ENCODE measurements at places on chromosomes 1 and 21. TPM values are rescaled to one million over a fixed set of nuclear protein-coding genes. Genes with fewer than 3 reads are reported as not detected.

Gene TMEM52
- total RNA-seq: 0.33 TPM

Gene SLC9A1
- 17.8 TPM for total RNA-seq

Gene TNFSF18
- total RNA-seq: not detected

Gene C1QB
- total RNA-seq: not detected

Gene LDLRAD1
- total RNA-seq: not detected

Gene OR6N1
- total RNA-seq: not detected

Gene PGLYRP3
- total RNA-seq: not detected

Gene PLCH2
- total RNA-seq: 10.3 TPM

Gene RSPH1
- total RNA-seq: 0.38 TPM

Gene PLPPR4
- total RNA-seq: not detected

- no peak overlapping the region for H3K27ac ChIP-seq
- H3K4me3 ChIP-seq: no peak overlapping the region
- peaks cover 12% of the 10 kb centered on the region for H3K4me1 ChIP-seq
- no peaks in the 10 kb centered on the region for H3K27me3 ChIP-seq
These were observed 103.3 kb downstream of the CYYR1 start for GRCh38 chr21:26469789-26470188.

DNA sequence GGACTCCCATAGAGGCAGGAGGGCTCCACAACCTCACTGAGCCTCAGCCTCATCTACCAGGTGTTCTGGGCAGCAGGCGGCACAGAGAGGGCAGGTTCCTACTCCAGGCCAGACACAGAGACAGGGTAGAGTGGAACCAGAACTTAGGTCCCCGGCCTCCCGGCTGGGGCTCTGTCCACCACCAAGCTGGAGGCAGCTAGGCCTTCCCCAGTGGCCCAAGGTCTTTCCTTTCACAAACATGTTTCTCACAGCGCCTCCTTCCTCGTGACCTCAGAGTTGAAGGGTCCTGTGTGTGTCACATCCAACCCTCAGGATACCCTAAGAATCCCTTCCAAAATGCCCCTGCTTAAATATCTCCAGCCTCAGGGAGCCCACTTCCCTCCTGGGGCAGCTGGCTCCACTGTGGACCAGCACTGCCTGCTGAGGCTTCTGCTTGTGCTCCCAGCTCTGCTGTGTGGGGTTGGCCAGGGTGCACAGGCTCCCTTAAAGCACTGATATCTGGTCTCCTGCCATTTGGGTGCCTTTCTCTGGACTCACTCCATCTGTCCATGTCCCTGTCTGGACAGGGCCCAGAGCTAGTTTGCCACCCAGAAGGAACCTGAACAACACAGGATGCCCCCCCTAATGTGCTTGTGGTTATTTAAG is 33.2 kb upstream of the MAGOH start:
- H3K27me3 ChIP-seq: no peaks in the 10 kb centered on the region
- H3K27ac ChIP-seq: no peak overlapping the region
- peaks cover 36% of the 10 kb centered on the region for H3K36me3 ChIP-seq
- H3K4me1 ChIP-seq: no peaks in the 10 kb centered on the region

DNA sequence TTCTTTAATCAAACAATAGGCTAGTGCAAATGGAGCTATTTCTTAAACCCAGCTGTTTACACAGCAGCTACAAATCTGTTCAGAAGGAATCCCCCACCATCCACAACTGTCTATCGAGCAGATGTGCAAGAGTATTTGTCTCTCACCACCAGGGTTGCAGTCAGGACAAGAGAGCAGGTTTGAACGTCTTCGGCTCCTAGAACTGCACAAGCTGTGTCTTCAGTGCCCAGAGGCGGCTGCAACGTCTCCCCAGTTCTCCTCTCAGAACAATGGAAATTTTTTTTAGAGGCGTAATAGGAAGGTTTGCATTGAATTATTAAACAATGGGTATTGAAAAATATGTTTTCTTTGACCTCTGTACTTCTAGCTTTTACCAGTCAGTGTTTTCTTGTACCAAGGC is 7.3 kb downstream of the OVAAL start:
- no peak overlapping the region for H3K27ac ChIP-seq
- peaks cover 2% of the 10 kb centered on the region for H3K4me1 ChIP-seq
- no peak for DNase-seq

DNA sequence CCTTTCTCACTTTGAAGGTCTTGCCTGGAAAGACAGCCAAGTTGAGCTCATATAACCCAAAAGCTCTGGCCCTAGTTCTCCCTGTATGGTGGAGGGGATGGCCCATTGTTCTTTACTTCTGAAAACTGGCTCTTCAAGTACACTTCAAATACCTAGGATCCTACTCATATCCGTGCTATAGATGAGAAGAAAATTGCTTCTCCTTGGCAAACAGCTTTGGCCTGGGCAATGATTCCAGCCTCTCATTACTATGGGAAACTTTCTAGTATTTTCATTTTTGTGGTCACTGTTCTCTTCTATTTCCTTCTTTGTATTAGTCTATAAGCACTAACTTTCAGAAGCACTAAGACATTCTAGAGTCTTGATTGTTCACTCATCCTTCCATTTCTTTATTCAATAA is 53.7 kb downstream of the ZNF697 start:
- H3K4me1 ChIP-seq: no peaks in the 10 kb centered on the region
- no peak for DNase-seq
- H3K4me3 ChIP-seq: no peak overlapping the region

DNA sequence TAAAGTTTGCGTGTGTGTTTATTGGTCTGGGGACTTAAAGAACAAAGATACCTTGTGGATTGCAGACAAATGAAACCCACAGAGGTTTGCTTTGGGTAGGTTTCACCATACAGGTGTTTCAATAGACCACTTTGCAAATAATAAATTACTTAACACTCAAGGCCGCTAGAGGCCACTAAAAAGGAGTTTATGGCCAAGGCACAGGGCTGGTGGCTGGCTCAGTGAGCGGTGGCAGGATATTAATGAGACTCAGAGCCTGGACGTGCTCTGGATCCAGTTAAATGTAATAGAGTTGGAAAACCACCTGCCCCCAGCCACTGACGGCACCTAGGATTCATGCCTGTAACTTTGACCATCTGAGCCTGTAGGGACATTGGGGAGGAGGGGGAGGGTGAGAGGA is 44.5 kb downstream of the LRRC38 start:
- no peaks in the 10 kb centered on the region for H3K36me3 ChIP-seq
- H3K4me1 ChIP-seq: no peaks in the 10 kb centered on the region
- H3K4me3 ChIP-seq: no peak overlapping the region
- H3K27me3 ChIP-seq: peaks cover 2% of the 10 kb centered on the region
- H3K27ac ChIP-seq: no peak overlapping the region

GRCh38 chr1:90708826-90709225 is 8.3 kb downstream of the BARHL2 start:
- H3K27me3 ChIP-seq: peaks cover 83% of the 10 kb centered on the region
- no peak for DNase-seq
- H3K4me1 ChIP-seq: peaks cover 19% of the 10 kb centered on the region
- no peak overlapping the region for H3K4me3 ChIP-seq
- H3K36me3 ChIP-seq: peaks cover 2% of the 10 kb centered on the region

DNA sequence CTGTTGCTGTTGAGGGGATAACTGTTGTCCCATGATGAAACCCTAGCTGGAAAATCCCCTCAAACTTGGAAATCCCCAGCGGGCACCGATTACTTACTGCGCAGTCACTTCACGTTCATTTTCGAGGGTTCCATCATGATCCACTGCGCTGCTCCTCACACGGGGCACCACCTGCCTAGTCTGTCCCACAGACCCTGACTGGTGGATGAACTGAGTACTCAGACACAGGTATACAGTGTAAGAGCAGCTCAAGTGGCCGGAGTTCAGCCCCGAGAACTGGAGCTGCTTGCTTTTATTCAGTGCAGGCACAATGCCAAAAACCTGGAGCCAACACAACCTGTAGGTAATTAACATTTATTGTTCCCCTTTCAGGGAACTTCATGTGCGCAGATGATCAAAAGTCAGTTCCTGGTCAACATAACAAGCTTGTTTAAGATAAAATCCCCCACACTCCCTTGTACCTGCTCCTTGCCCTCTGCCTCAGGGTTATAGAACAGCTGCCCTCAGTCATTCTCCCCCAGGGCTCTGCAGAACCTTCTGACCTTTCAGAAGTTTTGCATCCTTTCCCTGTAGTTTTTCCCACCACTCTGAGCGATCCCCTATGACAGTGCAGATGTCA is 46.5 kb upstream of the PRELP start:
- peaks cover 27% of the 10 kb centered on the region for H3K27me3 ChIP-seq
- H3K27ac ChIP-seq: no peak overlapping the region

DNA sequence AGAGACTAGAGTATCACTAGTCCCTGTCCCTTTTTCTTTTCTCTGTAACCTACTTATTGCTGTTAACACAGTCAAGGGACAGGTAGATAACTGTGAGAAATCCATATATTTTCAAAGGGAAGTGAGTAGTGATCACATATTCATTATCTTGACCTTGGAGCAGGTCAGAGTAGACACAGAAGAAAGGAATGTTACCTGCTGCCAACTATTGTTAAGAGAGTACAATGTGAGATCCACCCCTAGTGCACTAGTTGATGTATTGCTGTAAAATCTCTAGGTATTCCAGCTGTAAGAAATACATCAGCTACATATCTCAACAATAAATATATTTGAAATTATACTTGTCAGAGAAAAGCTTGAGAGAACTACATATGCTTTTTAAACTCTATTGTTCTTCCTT is 68.7 kb upstream of the ADGRL2 start:
- DNase-seq: no peak
- H3K4me3 ChIP-seq: no peak overlapping the region
- H3K27me3 ChIP-seq: no peaks in the 10 kb centered on the region
- H3K4me1 ChIP-seq: no peaks in the 10 kb centered on the region

GRCh38 chr1:43851561-43852338 is 81.9 kb upstream of the ARTN start:
- H3K4me1 ChIP-seq: peaks cover 7% of the 10 kb centered on the region
- H3K36me3 ChIP-seq: peaks cover 6% of the 10 kb centered on the region
- H3K4me3 ChIP-seq: no peak overlapping the region
- H3K27me3 ChIP-seq: no peaks in the 10 kb centered on the region
- no peak overlapping the region for H3K27ac ChIP-seq

DNA sequence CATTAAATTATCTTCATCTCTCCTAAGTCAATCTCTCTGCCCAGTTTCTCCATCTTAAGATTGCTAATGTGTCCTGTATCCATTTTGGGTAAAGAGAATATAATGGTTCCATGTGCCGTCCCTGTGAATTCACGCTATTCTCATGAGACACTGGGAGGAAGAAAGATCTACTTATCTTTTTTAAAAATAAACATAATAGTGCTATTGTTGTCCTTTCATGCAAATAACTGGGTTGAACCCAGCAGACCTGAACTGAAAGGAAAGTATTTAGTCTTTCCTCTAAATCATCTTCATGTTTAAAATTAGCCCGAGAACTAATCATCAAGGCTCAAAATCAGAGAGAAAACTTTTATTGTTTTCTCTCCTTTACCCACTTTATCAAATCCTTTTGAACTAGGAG is 22.4 kb downstream of the SLAMF1 start:
- H3K4me3 ChIP-seq: peak overlapping the region; percentile 70
- no peaks in the 10 kb centered on the region for H3K27me3 ChIP-seq
- peaks cover 78% of the 10 kb centered on the region for H3K36me3 ChIP-seq

DNA sequence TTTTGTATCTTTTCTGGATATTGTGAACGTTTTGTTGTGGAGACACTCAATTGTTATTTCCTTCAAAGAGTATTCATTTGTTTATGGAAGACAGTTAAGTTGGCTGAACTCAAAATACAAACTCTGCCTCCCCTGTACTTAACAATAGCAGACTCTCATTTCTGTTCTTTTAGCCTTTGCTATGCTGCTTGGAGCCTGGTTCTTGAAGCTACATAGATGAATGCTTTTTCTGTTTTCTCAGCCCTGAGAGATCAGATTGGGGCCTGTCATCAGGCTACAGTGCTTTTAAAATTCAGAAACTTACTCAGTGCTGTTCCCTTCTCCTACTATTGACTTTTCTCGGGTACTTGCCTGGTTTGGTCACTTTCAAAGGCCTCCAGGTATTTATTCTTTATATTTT is 215.7 kb upstream of the LYPLAL1 start:
- no peak overlapping the region for H3K4me3 ChIP-seq
- no peaks in the 10 kb centered on the region for H3K36me3 ChIP-seq
- no peak for DNase-seq

- H3K27ac ChIP-seq: peak overlapping the region; percentile 16
- H3K27me3 ChIP-seq: no peaks in the 10 kb centered on the region
- no peak overlapping the region for H3K4me3 ChIP-seq
- H3K4me1 ChIP-seq: peaks cover 23% of the 10 kb centered on the region
- no peaks in the 10 kb centered on the region for H3K36me3 ChIP-seq
- no peak for DNase-seq
These were observed 1.5 kb downstream of the KRTAP21-3 start for GRCh38 chr21:30717105-30717504.

- H3K27ac ChIP-seq: peak overlapping the region; percentile 26
- H3K27me3 ChIP-seq: no peaks in the 10 kb centered on the region
- DNase-seq: no peak
- H3K4me1 ChIP-seq: peaks cover 19% of the 10 kb centered on the region
- peaks cover 9% of the 10 kb centered on the region for H3K36me3 ChIP-seq
- H3K4me3 ChIP-seq: no peak overlapping the region
These were observed 58.6 kb downstream of the MDM4 start for GRCh38 chr1:204574865-204575163.

DNA sequence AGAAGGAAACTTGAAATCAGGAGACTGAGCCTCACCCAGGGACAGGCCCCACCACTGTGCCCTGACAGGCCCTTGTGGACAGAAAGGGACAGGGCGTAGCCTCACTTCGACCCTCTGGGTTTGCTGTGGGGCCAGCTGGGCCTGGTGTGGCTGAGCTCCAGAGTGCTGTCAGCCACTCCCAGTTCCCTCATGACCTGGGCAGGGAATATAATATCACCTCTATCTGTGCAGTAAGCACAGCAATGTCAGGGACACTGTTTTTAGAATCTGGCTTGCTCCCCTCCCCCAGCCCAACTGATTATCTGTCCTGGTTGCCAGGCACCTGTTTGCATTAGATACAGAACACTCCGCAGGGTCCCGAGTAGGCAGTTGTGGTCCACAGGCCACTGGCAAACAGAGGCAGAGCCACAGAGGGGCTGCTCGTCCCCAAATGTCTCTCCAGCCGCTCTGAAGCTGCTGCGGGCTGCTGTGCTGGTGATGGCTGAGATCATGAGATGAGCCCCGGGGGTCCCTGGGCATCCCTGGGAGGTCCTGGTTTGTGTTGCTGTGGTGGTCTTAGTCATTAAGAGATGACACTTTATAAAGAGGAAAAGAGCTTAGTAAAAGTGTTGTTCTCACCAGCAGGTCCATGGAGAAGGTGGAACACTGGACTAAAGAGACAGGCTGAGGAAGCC is 51.6 kb downstream of the ETS2 start:
- no peak for DNase-seq
- peaks cover 6% of the 10 kb centered on the region for H3K27me3 ChIP-seq
- no peak overlapping the region for H3K4me3 ChIP-seq
- no peak overlapping the region for H3K27ac ChIP-seq

- H3K27me3 ChIP-seq: peaks cover 62% of the 10 kb centered on the region
- H3K4me3 ChIP-seq: peak overlapping the region; percentile 74
- no peak for DNase-seq
- no peak overlapping the region for H3K27ac ChIP-seq
- H3K4me1 ChIP-seq: peaks cover 47% of the 10 kb centered on the region
- H3K36me3 ChIP-seq: no peaks in the 10 kb centered on the region
These were observed 92.8 kb downstream of the PRKAB2 start for GRCh38 chr1:147079400-147080005.

Data from activated CD4-positive, alpha-beta memory T cell treated with anti-CD3 and anti-CD28 coated beads for 36 hours (primary cell).